ENCODE measurements at places on chromosomes 12 and 14.

- DNase-seq, result no peak
Measured at GRCh38 chr12:66915306-66915904, 236.5 kb upstream of the GRIP1 start.

GRCh38 chr12:31498424-31498823 is 92.5 kb downstream of the DENND5B start:
- DNase-seq, result no peak

DNA sequence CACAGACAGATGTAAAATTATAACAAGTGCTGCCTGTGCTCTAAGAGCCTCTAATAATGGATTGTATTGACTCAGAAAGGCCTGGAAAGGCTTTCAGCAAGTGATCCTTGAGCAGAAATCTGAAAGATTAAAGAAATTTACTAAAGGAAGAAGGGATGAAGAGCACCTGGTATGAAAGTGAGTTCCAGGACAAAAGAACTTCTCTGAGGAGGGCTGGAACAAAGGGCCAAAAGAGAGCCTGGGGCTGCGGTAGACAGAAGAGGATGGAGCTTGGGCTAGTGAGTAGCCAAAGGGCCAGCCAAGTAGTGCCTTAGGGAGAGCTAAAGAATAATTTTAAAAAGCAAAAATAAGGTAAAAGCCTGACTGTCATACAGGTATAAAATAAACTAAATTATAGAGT is 44.0 kb downstream of the BCAT1 start:
- DNase-seq, result no peak

DNA sequence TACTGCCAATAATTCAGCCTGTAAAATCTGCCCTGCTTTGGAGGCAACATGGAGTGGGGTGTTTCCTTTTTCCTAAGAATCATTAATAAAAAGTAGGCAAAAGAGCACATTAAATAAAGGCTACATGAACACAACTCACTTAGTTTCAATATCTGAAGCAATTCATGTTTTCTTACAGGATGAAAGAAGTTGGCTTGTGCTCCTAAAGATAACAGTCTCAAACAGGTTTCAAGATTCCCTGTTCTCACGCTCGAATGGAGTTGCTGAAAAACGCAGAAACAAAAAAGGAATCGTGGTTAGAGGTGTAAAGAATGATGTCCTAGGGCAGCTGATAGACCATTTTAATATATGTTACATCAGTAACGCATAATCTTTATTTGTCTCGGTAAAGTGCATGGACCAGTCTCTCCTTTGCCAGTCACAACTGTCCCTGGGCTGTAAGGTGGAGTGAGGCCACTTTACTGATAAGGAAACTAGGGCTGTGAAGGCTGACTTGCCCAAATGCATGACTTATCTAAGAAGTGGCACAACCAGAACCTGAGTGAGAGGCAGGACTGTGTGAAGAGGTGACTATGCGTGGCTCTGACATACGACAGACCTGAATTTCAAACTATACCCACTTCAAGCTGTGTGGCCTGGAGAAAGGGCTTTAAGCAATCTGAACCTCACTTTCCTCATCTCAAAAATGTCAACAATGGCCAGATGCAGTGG is 12.6 kb downstream of the GIT2 start:
- DNase-seq, result no peak

DNA sequence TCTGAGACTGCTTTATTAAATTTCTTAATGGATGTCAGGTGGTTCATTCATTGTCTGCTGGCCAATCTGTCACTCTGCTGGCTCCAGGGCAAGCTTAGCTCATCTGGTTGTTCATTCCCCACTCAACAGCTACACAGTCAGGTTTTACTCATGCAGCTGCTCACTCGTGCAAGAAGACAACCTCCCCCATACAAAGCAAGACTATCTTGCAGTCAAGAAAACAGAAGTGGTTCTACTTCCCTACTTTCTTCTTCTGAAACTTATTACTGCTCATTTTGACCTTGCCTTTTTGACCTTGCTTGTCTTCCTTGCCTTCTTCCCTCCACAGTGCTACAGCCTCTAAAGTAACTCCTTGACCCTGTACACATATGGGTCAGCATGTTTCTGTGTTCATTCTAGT is 277.9 kb downstream of the SSPN start:
- no peak for DNase-seq

- DNase-seq, result peak; percentile 75
Measured at GRCh38 chr14:61750708-61751474, 11.3 kb upstream of the SNAPC1 start.

GRCh38 chr14:99427632-99428300 is 52.9 kb downstream of the SETD3 start:
- no peak for DNase-seq

- no peak for DNase-seq
Measured at GRCh38 chr14:80615831-80616230, 325.7 kb downstream of the CEP128 start.

GRCh38 chr12:45305907-45306306 is 90.0 kb downstream of the ANO6 start:
- DNase-seq, result no peak

- DNase-seq, result no peak
Measured at GRCh38 chr14:83280719-83281118, 1747.1 kb upstream of the SEL1L start.

GRCh38 chr14:50967790-50968189 is 23.5 kb upstream of the PYGL start:
- no peak for DNase-seq

DNA sequence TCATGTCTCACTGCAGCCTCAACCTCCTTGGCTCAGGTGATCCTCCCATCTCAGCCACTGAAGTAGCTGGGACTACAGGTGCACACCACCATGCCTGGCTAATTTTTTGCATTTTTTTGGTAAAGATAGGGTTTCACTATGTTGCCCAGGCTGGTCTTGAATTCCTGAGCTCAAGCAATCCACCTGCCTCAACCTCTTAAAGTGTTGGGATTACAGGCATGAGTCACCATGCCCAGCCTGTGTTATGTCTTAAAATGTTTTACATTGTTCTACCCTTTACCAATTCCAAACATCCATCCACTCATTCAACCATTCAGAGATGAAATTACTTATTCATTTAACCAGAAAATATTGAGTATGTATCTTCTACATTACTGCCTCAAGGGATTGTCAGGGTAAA is 111.6 kb upstream of the BTG1 start:
- no peak for DNase-seq

DNA sequence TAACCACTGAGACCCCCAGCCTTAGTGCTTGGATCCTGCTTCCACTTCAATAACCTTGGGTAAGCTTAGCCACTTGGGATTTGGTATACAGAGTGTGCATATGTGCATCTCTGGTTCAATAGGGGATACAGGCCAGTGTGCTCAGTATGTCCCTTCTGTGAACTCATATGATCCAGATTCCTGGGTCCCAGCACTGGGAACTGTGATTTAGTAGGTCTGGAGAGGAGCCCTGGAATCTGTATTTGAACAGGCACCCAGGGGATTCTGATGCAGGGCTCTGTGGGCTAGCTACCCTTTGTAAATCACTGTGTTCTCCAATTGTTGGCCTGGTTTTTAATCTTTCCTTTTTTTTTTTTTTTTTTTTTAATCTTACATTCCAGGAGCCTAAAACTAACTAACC is 9.8 kb upstream of the RNU6-8 start:
- no peak for DNase-seq

GRCh38 chr14:99595034-99595433 is 9.0 kb downstream of the CCDC85C start:
- DNase-seq, result peak; percentile 37

DNA sequence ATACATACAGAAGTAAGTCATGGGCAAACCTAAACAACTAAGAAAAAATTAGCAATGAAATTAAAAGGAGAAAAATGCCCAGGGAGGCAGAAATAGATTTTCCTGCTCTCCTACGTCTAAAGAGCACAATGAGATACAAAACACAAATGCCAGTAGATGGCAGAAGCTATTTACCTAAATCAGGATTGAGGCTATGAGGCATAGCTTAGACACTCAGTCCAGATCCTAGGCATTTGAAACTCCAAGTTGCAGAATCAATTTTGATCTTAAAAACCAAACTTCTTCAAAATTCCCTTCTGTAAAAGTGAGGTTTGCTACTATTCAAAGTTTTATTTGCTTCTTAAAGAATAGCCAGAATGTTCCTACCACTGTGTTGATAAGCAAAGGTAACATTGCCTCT is 368.6 kb downstream of the DAD1 start:
- no peak for DNase-seq

DNA sequence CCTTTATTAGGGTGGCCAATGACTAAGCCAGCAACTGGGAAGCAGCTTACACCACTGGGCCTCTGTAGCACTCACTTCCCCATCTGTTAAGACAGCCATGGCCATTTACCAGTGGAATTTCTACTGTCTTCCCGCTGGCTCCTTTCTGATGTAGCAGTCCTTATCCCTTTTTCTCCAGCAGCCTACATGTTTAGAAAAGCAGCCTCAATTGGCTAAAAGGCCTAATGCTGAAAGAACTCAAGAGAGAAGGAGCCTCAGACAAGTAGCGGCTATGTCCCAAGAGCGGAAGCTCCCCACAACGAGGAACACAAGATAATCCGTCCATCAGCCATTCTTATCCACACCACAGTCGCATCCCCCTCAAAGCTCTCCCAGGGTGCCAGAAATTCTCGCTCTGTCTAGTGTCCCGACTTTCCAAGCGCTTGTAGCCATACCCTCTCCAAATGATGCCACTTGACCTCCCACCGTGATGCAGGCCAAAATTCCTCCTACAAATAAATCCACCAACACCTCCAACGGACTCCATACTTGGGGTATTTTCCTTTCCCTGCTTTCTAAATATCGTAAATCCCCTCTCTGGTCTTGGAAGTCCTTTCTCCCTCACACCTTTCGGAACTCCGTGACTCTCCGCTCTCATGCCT is 624 bp downstream of the M6PR start:
- no peak for DNase-seq

DNA sequence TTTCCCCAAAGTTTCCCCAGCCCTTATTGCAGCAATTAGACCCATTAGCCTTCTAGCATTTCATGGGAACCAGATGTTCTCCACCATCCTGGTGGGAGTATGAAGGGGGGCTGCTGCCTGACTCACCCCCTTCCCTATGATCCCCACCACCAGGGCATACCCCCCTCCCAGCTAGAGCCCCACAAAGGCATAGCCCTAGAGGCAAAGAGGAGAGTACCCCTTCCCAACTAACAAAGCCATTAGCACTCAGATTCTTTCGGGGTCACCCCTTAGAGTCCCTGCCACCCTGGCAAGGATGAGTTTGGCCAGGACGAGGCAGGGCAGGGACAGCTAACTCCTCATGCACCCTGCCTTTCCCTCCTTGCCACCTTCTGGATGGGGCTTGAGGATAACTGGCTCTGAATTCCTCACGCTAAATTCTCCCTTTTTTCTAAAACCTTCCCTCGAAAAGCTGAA is 9.2 kb downstream of the RARG start:
- DNase-seq, result no peak

GRCh38 chr12:77229640-77230442 is 164.5 kb upstream of the E2F7 start:
- DNase-seq, result no peak

DNA sequence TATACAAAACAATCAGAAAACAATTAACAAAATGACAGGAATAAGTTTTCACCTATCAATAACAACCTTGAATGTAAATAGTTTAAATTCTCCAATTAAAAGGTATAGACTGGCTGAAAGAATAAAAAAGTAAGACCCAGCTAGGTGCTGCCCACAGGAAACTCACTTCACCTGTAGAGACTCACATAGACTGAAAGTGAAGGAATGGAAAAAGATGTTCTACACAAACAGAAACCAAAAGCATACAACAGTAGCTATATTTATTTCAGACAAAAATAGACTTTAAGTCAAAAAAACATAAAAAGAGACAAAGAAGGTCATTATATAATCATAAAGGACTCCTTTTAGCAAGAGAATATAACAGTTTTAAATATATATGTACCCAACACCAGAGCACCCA is 152.4 kb upstream of the PWP1 start:
- no peak for DNase-seq

DNA sequence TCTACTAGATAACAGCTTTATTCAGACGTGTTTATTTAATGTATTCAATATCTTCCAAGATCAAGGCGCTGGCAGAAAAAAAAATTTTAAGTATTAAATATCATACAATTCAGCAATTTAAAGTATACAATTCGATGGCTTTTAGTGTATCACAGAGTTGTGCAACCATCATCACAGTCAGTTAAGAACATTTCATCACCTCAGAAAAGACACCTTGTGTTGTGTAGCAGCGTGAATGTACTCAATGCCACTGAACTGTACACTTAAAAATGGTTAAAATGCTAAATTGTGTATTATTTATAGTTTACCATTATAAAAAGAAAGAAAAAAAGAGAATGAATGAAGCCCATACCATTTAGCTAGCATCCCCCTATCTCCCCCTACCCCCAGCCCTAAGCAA is 96.4 kb downstream of the RIN3 start:
- DNase-seq, result no peak

DNA sequence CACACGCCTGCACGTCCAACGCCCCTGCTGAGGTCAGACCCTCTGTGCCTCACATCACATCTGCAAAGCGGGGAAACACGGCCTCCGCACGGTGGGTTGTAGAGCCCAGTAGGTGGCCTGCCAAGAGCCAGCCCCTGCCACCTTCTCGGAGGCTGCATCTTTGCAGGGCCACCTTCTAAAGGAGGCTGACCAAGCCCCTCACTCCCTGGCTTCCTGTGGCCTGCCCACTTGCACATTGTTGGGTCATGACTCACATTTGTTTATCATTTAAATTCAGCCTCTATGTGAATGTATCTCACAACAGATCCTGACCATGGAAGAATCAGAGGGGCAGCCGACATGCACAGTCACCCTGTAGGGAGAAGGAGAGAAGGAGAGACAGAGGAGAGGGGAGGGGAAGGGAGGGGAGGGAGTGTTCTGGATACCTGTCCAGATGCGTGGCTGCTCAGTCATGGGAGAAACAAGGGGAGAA is 319.5 kb upstream of the DIO3 start:
- DNase-seq, result no peak

DNA sequence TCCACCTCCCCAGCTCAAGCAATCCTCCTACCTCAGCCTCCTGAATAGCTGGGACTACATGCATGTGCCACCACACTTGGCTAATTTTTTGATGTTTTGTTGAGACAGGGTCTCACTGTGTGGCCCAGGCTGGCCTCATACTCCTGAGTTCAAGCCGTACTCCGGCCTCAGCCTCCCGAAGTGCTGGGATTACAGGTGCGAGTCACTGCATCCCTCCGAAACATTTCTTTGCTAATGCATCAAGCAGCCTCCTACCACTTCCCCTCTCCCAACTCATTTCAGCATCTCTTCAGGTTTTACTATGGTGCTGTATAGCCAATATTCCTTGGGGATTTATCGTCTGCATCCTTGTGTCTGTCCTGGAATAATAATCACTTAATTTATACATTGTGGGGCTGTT is 2.3 kb upstream of the SLC22A17 start:
- no peak for DNase-seq

- no peak for DNase-seq
Measured at GRCh38 chr14:56812364-56813141, 2.3 kb upstream of the OTX2 start.

DNA sequence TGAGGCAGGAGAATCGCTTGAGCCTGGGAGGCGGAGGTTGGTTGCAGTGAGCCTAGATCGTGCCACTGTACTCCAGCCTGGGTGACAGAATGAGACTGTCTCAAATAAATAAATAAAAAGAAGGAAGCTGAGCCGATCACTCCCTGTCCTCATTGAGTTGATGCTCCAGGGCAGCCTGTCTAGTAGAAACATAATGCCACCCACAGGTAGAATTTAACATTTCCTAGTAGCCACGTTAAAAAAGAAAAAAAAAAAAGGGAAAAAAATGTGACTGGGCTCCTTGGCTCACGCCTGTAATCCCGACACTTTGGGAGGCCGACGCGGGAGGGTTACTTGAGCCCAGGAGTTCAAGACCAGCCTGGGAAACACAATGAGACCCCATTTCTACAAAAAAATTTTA is 135.7 kb downstream of the SCARB1 start:
- DNase-seq, result no peak

- DNase-seq, result no peak
Measured at GRCh38 chr14:67517083-67517482, 16.0 kb upstream of the PLEKHH1 start.
